Choroid plexus epithelial cell (primary cell): ENCODE measurements at places on chromosomes 12 and 14.

DNA sequence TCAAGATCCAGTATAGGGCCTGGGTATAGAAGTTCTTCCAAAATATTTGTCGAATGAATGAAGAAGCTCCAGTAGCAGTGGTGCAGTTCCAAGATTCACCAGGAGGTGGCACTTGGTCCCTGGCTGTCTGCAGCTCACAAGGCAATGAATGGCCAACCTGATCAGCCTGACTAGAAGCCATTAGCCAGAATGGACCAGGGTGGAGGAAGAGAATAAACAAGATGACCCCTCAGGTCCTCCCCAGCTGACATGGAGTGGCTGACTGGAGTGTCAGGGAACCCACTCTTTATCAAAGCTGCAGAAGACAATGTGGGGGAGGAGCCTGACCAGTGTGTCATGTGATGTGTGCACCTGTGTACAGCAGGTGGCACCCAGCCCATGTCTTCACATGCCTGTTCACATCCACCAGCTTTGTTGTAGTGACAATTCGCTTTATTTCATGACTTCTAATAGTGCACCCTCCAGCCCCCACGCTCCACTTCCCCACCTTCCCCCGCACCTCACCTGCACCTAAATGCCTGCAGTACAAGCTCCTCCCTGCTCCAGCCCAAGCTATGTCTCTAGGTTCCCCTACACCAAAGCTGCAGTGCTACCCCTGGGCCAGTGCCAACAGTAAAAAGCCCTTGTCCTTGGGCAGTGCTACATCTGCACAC is 3.0 kb downstream of the LTBP2 start:
- peak; percentile 95 for DNase-seq

- DNase-seq = peak; percentile 70
Measured at GRCh38 chr12:89960011-89960507, 251.4 kb upstream of the ATP2B1 start.

DNA sequence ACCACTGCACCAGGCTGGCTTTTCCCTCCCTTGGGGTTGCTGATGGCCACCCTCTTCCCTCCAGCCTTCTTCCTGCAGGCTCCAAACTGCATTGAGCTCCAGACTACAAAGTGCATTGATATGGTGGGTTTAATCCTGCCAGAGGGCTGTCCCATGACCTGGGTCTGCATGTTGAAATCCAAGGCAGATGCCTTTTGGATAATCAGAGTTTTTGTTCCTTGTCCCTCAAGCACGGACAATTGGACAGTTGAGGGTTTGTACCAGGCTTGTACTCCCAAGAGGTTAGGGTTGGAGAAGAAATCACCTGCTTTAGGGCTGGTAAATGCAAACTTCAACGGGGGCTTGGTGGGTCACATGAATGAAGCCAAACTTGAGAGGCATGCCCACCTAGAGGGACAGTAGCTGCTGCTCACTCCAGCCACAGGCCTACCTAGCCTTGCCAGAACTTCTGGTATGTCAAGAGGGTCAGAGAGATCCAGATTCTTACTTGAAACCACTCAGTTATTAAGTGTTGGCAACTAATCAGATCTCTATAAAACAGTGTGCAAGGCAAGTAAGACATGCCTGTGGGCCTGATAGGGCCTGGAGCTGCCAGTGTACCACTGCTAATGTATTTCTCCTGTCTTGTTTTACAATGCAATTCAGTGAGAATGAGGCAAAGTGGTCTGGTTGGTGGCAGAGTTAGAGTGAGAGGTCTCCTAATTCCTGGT is 21.7 kb upstream of the KRT83 start:
- no peak for DNase-seq

GRCh38 chr12:78697817-78698415 is 166.7 kb upstream of the SYT1 start:
- DNase-seq = peak; percentile 23

DNA sequence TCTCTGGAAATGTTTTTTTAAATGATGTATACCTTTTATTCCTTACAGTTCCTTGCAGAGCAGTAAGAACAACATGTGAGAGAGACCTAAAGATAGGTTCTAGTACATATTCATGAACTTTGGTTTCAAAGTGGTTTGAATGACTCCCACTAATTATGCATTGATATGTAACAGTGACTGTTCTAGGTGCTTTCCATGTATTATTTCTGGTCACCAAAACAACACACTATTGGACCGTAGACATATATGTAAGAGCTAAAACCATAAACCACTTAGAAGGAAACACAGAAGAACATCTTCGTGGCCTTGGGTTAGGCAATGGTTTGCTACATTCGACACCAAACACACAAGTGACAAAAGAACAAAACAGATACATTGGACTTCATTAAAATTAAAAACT is 37.9 kb downstream of the SOX5 start:
- DNase-seq = no peak

DNA sequence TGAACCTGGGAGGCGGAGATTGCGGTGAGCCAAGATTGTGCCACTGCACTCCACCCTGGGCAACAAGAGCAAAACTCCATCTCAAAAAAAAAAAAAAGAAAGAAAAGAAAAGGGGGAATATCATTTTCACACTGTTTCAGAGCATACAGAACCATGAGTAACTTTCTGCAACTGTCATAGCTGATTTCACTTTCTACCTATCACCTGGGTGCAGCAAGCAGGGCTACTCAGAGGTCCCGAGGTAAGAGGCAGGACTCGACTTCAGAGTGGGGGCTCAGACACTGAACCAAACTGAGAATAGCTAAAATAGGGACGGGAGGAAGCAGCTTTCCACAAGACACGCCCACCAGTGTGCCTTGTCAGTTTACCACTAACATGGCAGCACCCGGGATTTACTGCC is 29.8 kb downstream of the OR10P1 start:
- no peak for DNase-seq

GRCh38 chr14:50615056-50615455 is 53.0 kb downstream of the SAV1 start:
- no peak for DNase-seq

GRCh38 chr12:93785249-93786010 is 108.3 kb downstream of the CRADD start:
- DNase-seq = peak; percentile 96

GRCh38 chr12:124107351-124107750 is 134.3 kb downstream of the ZNF664 start:
- no peak for DNase-seq

DNA sequence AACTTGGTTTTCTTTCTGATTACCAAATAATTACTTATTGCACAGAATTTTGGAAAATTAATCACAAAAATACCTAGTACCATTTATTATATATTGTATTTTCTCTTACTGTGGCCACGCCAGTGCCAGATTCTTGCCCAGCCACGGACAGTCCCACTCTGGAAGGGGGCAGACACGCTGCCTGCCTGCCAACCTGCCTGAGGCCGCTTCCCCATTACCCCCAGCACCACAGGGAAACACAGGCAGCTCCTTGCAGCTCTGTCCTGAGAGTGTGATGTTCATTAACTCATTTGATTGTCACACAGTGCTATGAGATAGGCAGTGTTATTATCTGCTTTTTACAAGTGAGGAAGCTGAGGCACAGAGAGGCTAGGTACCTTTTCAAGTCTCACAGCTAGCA is 46.8 kb downstream of the CACNA1C start:
- DNase-seq = no peak

DNA sequence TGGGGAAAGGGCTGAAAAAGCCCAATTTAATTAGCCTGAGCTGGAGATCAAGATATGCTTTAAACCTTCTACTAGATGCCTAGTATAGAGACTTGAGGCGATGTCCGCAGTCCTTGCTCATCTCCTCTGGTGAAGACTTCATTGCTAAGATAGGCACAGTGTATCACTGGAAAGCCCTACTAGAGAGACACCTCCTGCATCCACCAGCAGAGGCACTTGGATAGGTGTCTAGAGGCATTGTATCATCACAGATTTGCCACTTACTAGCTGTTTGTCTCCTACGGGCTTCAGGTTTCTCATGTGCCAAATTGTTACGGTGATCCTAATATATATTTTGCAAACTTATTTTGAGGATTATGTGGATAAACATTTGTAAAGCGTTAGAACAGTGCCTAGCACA is 1048.5 kb downstream of the GALC start:
- no peak for DNase-seq

- DNase-seq = peak; percentile 43
Measured at GRCh38 chr14:99603471-99604277, at the start of gene CCDC85C. CCDC85C (minus strand) TSS chr14:99604207; CDS start chr14:99603959, 248 bp downstream.

DNA sequence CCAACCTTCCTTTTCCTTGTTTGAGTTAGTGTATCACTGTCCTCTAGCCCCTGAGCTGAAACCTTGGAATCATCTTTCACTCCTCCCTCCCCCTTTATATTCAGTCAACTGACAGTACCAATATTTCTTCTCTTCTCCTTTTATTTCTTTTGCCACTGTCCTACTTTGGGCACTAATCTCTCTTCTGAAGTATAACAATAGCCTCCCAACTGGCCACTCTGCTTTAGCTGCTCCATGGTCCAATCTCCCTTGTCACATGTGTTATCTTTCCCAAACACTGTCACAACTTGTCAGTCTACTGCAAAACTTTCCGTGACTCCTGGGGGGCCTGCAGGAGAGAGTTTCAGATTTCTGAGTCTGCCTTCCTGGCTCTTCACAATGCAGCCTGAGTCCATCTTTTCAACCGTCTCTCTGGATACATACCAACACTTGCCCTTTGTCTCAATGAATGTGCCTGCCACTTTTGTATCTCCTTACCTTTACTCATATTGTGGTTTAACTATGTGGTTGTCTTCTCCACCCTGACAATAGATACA is 471.2 kb downstream of the DIO2 start:
- DNase-seq = no peak

GRCh38 chr14:66923251-66923650 is 266.0 kb upstream of the GARIN2 start:
- DNase-seq = no peak

DNA sequence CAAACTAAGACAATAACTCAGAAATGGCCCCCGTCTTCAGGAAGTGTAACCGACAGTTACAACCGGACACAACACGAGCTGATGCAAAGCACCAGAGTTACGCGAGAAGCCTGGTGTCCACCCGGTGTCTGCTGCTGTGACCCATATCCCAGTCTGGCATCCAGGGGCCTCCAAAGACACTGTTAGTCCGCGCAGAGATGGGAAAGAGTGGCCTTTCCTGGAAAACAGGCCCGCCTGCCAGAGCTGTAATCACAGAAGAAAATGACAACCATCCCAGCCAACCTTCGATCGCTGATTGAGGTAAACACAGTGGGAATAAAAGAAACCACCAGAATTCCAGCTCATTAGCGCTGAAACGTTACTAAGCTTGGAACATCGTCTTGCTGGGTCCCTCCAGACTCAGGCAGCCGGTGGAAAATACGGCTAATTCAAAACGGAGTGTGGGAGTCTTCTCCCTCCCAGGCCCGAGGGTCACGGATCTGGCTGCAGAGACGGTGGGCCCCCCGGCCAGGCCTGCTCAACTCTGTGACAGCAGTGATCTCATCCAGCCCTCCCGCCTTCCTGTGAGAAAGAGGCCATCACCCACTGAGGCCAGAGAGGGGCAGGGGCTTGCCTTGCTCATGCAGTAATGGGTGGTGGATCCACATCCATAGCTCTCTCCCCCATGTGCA is 273.9 kb upstream of the RTL1 start:
- no peak for DNase-seq

DNA sequence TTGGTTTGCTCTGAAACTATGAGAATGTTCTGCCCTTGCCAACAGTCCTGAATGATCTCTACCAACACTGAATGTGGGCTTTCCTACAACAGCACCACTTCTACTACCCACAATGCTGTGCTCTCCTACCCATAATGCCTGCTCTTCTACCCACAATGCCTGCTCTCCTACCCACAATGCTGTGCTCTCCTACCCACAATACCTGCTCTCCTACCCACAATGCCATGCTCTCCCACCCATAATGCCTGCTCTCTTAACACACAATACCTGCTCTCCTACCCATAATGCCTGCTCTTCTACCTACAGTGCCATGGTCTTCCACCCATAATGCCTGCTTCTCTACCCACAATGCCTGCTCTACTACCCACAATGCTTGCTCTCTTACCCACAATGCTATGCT is 92.3 kb downstream of the KCNK13 start:
- no peak for DNase-seq

DNA sequence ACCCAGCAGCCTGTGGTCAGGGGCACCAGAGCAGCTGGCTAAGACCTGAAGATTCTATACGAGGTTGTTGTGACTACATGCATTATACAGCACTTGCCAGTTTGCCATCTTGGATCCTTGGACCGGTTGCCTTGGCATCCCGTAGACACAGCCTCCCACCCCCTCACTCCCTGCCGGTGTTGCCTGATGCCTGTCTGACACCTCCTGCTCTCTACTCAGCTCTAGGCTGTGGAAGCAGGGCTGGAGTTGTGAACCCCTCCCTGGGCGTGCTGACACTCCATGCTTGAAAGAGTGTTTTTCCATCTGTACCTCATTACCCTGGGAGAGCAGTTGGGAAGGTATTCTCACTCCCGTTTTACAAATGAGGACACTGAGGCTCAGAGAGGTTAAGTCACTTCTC is 2.5 kb downstream of the CHGA start:
- no peak for DNase-seq

GRCh38 chr12:112971248-112971647 is 7.1 kb upstream of the OAS2 start:
- DNase-seq = peak; percentile 12

- peak; percentile 62 for DNase-seq
Measured at GRCh38 chr12:43655586-43655985, 103.0 kb downstream of the PUS7L start.

DNA sequence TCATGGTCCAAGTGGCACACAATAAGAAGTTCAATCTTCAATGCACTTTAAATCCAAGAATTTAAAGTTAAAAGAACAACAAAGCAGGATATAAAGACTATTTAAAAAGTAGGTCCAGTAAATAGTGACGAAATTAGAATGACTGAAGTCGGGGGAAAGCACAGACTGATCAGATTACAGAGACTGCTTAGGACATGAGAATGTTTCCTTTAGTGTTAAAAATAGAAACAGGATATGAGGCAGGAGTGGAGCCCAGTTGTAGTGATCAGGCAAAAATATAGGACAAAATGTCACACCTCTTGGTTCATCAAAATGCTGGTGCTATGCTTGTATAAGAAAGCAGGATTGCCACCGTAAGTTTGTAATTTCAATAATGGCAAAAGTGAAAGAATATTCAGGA is 52.2 kb upstream of the CD163 start:
- peak; percentile 89 for DNase-seq

GRCh38 chr12:53208877-53209463 is 1.9 kb upstream of the ITGB7 start:
- DNase-seq = no peak

DNA sequence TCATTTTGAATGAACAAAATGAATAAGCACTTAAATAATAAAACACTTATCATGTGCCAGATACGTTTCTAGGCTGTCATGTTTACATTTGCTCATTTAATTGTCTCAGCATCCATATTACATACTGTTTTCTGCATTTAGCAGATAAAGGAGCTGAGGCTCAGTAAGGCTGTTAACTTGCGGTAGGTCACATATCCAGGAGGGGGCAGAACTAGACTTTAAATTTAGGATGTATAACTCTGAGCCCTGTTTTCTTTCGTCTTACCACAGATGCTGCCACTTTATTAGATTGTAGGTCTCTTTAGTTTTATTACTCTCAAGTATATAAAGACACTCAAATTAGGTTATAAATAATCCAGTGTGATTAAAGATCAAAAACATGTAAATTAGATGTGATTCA is 17.7 kb downstream of the IRAK4 start:
- DNase-seq = peak; percentile 58
